ENCODE measurements at places on chromosomes 2 and 18. TPM values are rescaled to one million over a fixed set of nuclear protein-coding genes. Genes with fewer than 3 reads are reported as not detected.

DSEL gene
- 0.35 TPM for total RNA-seq

TSPYL6 gene
- not detected for total RNA-seq

DIPK1C gene
- total RNA-seq = not detected

CCDC138 gene
- total RNA-seq = 17.0 TPM

DNA sequence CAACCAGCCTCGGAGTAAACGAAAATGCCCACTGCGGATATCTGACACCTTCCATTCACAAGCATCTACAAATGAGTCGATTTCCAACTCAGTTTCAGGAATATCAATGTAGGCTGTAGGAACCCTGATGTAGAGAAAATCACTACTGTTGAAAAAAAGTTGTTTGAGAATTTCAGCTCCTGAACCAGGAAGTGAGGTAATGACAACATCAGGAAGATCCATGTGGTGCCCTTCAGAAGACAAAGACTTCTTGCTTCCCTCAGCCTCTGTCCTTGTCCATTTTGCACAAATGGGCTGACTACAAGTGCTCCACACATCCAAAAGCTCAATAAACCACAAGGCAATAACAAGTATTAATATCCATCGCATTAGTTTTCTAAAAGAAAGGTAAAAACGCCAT, 4.7 kb downstream of the DSEL start:
- no peaks in the 10 kb centered on the region for H3K27me3 ChIP-seq
- no peak overlapping the region for H3K27ac ChIP-seq
- H3K4me1 ChIP-seq = peaks cover 11% of the 10 kb centered on the region
- DNase-seq = no peak

GRCh38 chr2:166627893-166628292, 133.8 kb upstream of the SCN7A start:
- no peak overlapping the region for H3K27ac ChIP-seq
- DNase-seq = no peak
- H3K4me3 ChIP-seq = no peak overlapping the region
- H3K4me1 ChIP-seq = no peaks in the 10 kb centered on the region

- no peaks in the 10 kb centered on the region for H3K4me1 ChIP-seq
- no peak for DNase-seq
- peaks cover 3% of the 10 kb centered on the region for H3K27me3 ChIP-seq
- H3K4me3 ChIP-seq = no peak overlapping the region
- no peaks in the 10 kb centered on the region for H3K36me3 ChIP-seq
- no peak overlapping the region for H3K27ac ChIP-seq
Measured at GRCh38 chr2:172204762-172205161, 102.1 kb upstream of the DLX2 start.

DNA sequence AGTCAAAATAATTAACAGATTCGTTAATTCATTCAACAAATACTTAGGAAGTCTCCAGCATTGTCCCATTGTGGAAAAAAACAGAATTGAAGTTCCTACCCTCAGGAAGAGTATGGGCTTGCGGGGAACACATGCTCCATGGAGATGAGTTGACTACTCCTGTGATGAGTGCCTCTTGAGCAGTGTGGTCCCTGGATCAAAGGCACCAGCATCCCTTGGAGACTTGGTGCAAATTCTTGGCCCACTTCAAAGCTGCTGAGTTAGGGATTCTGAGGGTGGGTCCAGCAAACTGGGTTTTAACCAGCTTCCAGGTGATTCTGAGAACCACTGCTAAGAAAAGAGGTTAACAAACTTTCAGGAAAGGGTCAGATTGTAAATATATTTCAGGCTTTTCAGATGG, 361.6 kb downstream of the MYCN start:
- H3K4me3 ChIP-seq = no peak overlapping the region
- DNase-seq = no peak
- H3K36me3 ChIP-seq = no peaks in the 10 kb centered on the region
- peaks cover 43% of the 10 kb centered on the region for H3K27me3 ChIP-seq

GRCh38 chr2:12560618-12561017, 156.1 kb upstream of the TRIB2 start:
- no peak overlapping the region for H3K27ac ChIP-seq
- no peak for DNase-seq
- H3K36me3 ChIP-seq = no peaks in the 10 kb centered on the region
- H3K4me1 ChIP-seq = peaks cover 25% of the 10 kb centered on the region

DNA sequence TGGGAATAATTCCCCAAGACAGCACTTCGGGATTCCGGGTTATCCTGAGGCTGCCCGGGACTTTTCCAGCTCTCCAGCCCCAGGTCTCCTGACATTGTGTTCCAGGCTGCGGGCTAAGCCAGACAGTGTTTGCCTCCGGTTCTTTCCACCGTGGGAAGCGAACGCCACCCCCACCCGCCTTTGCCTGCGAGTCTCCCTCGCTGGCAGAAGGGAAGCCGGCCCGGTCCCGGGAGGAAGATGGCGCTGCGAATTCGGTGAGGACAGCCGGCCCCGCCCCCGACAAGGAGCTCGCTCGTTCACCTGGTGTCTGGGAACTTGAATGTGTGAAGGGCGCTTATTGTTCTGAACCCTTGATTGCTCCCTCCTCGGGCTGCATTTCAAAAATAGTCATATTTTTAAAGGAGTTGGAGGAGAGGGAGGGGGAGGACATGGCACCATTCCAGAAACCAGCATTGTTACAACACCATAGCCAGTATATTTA, 2.9 kb downstream of the LRATD1 start:
- H3K27me3 ChIP-seq = peaks cover 63% of the 10 kb centered on the region
- H3K4me1 ChIP-seq = no peaks in the 10 kb centered on the region
- no peaks in the 10 kb centered on the region for H3K36me3 ChIP-seq
- DNase-seq = no peak

DNA sequence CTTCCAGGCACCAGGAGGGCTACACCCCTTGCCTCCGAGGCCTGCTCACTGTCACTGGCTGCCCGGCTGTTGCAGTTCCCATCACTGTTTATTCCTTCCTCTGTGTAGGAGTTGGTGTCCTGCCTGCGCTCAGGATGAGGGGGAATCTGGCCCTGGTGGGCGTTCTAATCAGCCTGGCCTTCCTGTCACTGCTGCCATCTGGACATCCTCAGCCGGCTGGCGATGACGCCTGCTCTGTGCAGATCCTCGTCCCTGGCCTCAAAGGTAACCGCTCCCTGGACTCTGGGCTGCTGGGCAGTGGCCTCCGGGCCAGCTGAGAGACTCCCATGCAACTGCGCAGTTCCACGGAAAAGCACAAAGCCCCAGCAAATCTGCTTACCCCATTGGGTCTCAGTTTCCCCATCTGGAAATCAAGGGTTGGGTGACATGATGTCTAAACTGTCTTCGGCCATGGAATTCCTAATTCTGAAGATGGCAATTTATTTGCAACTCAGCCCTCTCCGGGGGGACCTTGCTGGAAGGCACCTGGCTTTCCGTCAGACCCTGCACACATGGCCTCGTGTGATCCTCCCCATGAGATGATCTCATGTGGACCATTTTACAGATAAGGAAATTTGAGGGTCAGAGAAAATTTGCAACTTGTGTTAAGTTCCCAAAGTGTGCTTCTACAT, 9.4 kb downstream of the COLEC11 start:
- no peak overlapping the region for H3K27ac ChIP-seq
- peaks cover 21% of the 10 kb centered on the region for H3K4me1 ChIP-seq
- no peak overlapping the region for H3K4me3 ChIP-seq
- DNase-seq = no peak
- H3K36me3 ChIP-seq = no peaks in the 10 kb centered on the region

- no peaks in the 10 kb centered on the region for H3K27me3 ChIP-seq
- peaks cover 9% of the 10 kb centered on the region for H3K36me3 ChIP-seq
- H3K4me3 ChIP-seq = no peak overlapping the region
- peaks cover 48% of the 10 kb centered on the region for H3K4me1 ChIP-seq
- DNase-seq = no peak
Measured at GRCh38 chr2:196278491-196278911, 107.1 kb upstream of the STK17B start.

GRCh38 chr2:53467467-53468180, 300.0 kb upstream of the CHAC2 start:
- H3K4me3 ChIP-seq = no peak overlapping the region
- H3K27ac ChIP-seq = no peak overlapping the region
- no peak for DNase-seq
- no peaks in the 10 kb centered on the region for H3K27me3 ChIP-seq

- peaks cover 32% of the 10 kb centered on the region for H3K36me3 ChIP-seq
- no peak overlapping the region for H3K27ac ChIP-seq
- peaks cover 7% of the 10 kb centered on the region for H3K4me1 ChIP-seq
- no peaks in the 10 kb centered on the region for H3K27me3 ChIP-seq
- DNase-seq = no peak
- H3K4me3 ChIP-seq = no peak overlapping the region
Measured at GRCh38 chr18:9392726-9393125, 58.2 kb downstream of the TWSG1 start.

GRCh38 chr2:226891780-226892590, 56.1 kb downstream of the RHBDD1 start:
- DNase-seq = no peak
- no peak overlapping the region for H3K4me3 ChIP-seq
- peaks cover 4% of the 10 kb centered on the region for H3K4me1 ChIP-seq
- no peak overlapping the region for H3K27ac ChIP-seq
- peaks cover 28% of the 10 kb centered on the region for H3K36me3 ChIP-seq

DNA sequence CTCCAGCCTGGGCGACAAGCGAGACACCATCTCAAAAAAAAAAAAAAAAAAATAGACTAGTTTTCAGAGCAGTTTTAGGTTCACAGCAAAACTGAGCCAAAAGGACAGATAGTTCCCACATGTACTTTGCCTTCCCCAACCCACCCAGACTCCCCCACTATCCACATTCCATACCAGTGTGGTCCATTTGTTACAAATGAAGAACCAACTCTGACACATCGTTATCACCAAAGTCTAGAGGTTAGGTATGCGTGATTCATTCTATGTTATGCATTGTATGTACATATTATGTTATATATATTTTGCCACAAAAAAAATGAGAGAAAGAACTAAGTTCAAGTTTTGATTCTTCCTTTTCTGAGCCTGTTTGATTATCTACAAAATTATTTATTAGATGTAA, 3.5 kb downstream of the DUSP11 start:
- H3K4me1 ChIP-seq = peaks cover 16% of the 10 kb centered on the region
- no peak for DNase-seq
- H3K4me3 ChIP-seq = no peak overlapping the region
- H3K27me3 ChIP-seq = no peaks in the 10 kb centered on the region

DNA sequence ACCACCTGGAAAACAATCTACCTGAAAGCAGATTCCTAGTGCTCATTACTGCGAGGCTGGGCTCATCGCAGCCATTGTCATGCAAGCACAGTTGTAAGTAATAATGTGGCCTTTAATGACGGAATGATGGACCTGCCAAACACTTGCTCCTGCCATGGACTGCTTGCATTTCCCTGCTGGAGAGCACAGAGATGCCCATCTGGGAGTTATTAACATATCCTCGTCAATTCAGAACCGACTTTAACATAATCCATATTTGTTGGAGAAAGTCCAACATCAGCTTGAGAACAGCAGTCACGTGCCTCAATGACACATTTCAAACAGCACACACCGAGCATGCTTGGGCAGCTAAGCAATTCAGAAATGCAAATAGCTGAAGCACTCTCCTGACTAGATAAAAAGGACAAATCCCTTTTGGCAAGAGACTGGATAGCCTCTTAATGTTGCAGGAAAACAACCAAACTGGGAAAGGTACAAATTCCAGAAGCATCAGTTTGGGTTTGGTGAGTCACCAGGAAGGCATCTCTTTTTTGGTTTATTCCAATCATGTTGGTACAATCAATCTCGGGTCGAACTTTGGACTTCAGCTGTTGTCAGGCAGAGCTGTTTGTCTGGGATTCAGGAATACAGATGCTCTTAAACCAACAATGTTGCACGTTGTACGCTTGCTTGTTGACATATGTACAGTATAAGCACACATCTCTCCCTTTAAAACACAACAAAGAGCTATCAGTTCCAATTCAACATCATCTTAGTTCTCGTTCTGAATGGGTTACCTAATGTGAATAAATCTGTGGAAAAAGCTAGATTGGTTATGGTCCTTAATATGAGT, 395.8 kb downstream of the LNPK start:
- H3K36me3 ChIP-seq = no peaks in the 10 kb centered on the region
- H3K4me3 ChIP-seq = no peak overlapping the region
- H3K27ac ChIP-seq = no peak overlapping the region
- DNase-seq = no peak
